ENCODE measurements at places on chromosomes 6 and 20.

DNA sequence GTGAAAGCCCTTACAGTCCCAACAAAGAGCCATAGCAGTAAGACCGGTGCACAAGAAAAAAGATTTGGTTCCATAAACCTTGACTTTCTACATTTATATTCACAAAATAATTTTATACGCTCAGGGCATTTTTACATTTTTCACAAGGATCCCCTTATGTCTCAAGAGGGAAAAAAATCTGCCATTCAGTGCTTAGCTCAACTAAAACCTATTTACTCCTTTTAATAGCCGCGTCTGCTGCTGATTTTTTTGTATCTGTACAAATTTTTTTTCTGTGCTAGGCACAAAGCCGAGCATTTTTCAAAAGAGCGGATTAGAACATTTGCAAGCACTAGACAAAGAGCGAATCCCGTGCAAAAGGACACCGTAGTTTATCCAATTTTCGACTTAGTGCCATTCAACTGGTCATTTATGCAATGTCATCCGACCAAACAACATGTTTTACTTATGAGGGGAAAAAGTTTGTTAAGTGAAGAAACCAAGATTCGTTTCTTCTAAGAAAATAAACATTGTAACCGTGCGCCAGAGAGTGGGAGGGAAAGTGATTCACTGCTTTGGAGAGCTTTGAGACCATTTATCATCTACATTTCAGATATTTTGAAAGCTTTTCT lies 3.7 kb downstream of the TFAP2D start:
- no peak for DNase-seq

- DNase-seq, result no peak
Measured at GRCh38 chr6:44615621-44616020, 228.1 kb downstream of the CDC5L start.

- no peak for DNase-seq
Measured at GRCh38 chr20:57867181-57867803, 157.5 kb upstream of the PMEPA1 start.

DNA sequence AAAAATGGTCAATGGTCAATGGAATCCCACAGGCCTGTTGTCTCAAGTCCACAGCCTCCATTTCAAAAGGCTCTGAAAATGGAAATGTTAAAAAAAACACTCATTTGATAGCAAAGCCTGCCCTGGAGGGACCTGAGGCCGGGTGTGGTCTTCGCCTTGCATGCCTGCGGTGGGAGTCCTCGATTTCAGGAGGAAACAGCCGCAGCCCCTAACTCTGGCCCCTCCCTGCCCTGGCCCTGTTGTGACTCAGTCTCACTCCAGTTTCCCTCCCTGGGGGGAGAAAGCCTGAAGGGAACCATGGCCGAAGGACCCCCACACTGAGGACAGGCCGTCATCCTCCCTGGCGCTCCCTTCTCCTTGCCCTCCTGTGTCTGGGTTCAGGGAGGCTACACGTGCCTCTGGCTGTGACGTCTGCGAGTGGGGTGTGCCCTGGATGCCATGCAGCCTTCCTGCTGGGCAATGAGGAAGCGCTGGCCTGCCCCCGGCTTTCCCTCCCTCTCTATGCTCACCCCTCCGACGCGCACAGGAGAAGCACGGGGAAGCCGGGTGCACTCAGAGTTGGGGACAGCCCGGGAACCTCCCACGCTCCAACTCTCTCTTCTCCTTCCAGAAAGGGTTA lies 9.2 kb downstream of the BHLHE23 start:
- no peak for DNase-seq

Data from T follicular helper cell (primary cell).